Stimulated activated CD8-positive, alpha-beta memory T cell treated with anti-CD3 and anti-CD28 coated beads, Interleukin-2, amount 100 ng/mL, for 1 hour (primary cell): ENCODE measurements at places on chromosomes 12 and 14.

- DNase-seq: no peak
Measured at GRCh38 chr14:61420326-61420725, 98.9 kb downstream of the PRKCH start.

- DNase-seq: no peak
Measured at GRCh38 chr14:71319666-71320065, 412.4 kb downstream of the PCNX1 start.

DNA sequence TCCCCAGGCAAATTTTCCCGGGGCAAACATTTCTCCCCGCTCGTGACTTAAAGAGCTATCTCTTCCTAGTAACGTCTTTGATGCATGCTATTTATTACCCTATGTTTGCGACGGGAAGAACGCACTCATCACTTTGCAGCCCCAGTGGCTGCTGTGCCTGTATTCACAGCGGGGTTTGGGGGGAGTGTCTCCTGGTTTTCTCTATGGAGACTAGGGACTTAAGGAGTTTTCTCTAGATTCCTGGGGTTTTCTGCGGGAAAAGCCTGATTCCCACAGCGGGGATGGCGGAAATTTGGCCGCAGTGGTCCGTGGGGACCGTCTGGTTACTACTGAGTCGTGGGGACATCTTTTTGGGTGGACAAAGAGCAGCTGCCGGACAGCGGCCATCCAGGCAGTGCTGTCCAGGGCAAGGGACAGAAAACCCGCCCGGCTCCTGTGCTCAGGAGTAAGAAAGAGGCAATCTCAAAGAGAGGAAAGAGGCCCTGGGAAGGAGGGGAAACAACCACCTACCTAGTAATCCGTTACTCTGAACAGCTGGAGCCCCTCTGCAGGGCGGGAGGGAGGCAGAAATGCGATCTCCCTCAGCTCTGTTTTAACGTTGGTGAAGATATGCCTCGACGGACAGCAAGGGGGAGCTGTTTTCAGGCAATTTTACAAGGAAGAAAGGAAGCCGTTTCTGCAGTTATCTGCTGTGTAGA, 771 bp upstream of the AVPR1A start:
- DNase-seq: no peak

GRCh38 chr12:116924558-116925453, 14.1 kb downstream of the FBXW8 start:
- DNase-seq: no peak

DNA sequence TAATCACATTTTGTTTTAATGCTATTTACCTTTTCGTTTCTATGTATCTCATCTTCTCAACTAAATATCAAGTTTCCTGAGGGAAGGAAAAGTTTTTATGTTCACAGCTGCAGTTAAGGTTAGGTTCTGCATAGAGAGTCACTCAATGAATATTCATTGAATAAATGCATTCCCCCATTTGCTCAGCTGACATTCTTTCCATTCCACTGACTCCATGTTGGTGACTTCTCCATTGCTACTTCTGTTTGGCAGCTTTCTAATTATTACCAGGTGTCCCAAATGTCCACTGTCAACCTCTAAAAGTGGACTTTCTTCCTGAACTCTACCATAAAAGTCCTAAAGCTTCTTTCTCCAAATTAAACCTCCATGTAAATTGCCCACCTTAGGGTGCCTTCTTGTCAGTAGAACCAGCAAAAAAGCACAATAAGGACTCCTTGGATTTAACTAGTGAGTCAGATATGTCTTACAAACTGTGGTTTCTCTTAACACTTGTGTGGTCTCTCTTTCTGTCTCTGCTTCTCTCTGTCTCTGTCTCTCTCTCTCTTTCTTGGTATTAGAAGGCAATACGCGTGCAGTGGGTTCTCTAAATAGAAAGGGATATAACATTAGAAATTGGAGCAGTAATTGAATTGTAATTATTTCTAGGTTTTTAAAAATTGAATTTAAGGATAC, 85.9 kb downstream of the TMEM117 start:
- DNase-seq: no peak

- no peak for DNase-seq
Measured at GRCh38 chr12:3431686-3432085, 59.3 kb upstream of the PRMT8 start.

GRCh38 chr14:68965261-68965761, 13.8 kb downstream of the ACTN1 start:
- no peak for DNase-seq

DNA sequence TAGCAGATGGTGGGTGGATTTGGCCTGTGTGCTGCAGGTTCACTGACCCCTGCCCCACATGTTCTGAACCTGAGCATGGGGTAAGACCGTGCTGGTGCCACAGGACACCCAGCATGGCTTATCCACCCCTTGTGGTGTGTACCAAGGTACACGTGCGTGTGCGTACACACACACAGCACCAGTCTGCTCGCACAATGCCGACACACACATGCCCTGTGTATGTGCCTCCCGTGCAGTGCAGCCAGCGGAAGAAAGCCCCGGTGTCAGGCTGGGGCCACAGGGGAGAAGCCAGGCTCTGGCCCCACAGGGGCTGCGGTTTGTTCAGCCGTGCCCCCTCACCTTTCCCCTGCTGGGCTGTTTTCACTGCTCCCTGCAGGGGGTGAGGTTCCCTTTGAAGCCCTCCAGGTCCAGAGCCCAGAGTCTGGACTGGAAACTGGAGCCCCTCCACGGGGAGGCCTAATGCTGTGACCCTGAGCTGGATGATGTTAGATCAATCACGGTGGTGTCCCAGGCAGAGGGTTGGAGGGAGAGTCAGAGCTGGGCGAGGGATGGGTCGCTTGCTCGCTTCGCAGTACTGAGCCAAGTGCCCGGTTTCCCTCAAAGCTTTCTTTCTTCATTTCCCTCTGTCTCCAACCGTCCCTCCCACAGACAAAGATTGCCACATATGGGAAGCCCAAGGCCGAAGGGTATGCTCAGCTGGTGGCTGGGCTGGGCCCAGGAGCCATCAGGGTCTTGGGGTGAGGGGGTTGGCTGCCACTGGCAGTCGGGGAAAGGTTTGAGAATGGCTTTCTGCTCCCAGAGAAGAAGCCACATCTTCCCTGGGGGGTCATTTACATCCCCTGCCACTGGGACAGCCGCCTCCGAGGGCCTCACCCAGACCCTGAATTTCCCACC, 6.2 kb downstream of the DTX1 start:
- DNase-seq: no peak

DNA sequence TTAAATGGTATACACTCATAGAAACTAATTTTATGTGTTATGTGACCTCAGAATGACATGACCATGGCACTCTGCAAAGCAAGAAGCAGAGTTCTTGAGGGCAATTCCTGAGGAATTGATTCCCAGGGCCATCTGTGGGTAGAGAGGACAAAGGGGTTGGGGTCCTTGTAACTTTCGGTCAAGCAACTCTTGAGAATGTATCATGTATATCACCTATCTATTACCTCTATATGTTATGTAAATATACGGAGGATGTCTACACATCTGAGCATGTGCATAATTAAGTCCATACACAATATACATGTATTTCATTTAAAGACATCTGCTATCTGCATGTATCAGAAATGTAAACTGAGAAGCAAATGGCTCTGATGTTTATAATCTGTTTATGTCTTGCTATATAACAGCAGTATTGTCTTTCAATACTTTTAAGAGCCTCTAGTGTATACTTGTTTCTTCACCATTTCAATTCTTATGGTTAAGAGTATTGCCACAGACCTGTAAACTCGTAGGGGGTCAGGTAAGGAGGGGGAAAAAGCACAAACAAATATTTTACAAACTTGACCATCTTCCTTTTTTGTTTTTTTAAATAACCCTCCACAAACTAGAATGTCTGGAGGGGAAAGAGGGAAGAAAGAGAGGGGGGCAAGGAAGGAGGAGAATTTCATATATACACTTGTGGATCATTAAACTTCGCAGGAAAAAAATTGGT, 4.5 kb downstream of the FOXA1 start:
- DNase-seq: no peak

- DNase-seq: no peak
Measured at GRCh38 chr12:14993537-14994266, 20.9 kb downstream of the PDE6H start.

DNA sequence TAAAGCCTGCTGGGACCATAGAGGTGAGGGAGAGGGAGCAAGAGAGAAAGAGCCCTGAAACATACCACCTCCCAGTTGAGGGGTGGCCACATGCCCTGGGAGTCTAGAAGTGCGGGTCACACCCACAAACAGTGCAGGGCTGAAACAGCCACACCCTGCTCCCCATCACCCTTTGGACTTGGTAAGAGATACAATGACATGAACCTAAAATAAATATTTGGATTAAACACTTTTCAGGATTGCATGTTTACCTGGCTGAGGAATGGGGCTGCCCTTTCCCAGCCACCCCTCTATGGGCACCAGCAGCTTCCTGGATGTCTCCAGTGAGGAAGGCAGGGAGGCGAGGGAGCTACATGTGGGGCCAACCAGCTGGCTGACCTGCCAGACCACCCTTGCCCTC, 39.0 kb upstream of the TC2N start:
- DNase-seq: no peak

DNA sequence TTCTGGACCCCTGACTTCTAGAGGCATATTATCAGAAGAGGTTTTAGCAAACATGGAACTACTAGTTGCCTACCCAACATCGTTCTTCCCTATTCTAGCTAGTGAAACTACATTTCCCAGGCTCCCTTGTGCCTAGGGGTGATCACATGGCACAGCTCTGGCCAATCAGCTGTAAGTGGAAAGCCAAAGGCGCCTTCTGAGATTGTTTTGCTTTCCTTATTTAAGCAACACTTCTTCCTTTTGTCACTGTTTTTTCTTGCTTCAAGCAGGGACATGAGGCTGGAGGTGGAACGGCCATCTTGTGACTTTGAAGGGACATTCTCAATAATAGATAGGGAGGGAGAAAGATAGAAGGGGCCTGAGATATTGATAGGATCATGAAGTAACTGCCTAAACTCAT, 136.7 kb downstream of the ZNF664 start:
- no peak for DNase-seq

GRCh38 chr12:77979597-77980250, 149.0 kb downstream of the NAV3 start:
- no peak for DNase-seq

DNA sequence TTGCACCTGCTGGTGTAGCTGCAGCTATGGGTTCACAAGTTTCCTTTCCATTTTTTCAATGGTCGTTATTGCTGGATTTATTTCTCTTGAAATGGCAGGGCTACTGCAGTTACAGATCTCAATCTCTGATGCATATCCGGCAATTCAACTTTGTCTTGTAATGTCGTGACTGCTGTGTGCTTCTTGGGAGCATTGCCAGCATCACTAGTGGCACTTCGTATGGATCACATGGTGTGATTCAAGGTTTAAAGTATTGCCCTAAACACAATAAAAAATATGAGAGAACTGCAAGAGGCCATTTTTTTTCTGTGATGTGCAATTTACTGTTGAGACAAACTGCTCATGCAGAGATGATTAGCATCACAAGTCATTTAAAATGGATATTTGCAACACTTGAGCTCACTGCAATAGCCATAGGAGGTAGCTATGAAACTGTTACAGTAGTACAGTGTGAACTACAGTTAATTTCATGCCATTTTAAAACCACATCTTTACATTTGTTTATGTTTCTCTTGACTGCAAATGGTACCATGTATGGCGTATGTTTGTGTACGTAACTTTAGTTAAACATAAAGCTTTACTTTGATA, 217.4 kb upstream of the PDE3A start:
- no peak for DNase-seq

DNA sequence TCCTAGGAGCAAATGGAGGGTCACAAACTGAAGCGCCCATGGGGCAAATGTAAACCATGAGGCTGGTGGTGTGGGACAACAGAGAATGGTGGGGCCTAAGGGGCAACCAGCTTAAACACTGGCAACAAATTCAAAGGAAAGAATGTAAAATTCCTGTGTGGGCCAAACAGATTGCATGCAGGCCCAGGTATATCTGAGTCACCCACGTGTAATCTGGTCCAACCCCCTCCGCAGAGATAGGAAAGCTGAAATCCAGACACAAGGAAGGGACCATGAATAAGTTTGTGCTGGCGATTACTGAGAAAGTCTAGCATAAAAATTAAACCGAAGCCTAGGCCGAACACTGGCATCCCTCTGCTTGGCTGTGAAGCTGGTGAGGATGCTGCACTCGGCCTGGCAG, 71.6 kb downstream of the ITPK1 start:
- DNase-seq: no peak

DNA sequence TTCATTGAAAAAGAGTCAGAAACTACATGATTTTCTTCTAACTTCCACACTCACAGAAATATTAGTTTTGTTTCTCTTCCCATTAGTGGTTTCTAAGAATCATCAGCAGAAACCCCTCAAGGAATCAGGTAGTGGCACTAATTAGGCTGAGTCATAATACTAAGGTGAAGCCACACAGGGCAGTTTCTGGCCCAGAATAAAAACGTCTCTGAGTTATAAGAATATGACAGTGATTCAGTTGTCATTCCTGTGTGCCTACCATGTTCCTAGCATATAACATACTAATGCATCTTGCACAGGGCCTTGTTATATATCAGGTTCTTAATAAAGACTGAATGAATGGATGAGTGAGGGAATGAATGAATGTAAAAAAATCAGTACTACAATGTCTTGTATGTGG, 206.0 kb upstream of the PLEKHG7 start:
- DNase-seq: no peak

GRCh38 chr14:89401241-89401640, 15.8 kb downstream of the FOXN3 start:
- no peak for DNase-seq

- DNase-seq: no peak
Measured at GRCh38 chr14:41899416-41899815, 292.7 kb downstream of the LRFN5 start.

DNA sequence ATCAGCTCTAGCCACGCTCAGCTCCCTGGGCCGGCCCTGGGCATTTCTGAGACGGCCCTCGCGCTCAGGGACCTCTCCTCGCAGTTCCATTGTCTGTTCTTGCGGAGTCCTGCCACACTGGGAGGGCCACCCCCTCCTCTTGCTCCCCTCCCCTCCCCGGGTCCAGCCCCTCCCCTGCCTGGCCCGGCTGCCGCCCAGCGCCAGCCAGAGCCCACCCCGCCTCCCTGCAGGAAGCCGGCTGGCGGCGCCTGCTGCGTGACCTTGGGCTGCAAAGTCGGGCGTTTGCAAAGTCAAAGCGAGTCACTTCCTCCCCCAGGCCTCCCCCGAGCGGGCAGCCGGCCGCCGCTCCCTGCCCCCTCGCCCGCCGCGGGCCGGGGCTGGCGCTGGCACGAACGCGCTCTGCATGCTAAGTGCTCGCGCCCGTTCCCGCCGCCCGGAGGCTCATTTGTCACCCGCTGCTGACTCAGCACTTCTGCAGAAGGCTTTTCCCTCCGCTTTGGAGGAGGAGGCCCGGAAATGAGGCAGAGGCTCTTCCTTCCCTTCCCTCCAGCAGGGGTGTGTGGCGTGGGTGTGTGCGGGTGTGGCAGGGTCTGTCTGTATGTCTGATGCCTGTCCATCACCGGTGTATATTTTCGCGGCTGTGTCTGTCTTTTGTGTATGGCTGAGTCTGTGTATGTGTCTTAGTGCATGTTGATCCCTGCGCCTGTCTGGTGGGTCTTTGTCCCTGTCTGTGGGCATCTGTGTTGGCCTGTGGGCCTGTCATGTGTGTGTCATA, 72.0 kb downstream of the IRF2BPL start:
- DNase-seq: peak; percentile 65

DNA sequence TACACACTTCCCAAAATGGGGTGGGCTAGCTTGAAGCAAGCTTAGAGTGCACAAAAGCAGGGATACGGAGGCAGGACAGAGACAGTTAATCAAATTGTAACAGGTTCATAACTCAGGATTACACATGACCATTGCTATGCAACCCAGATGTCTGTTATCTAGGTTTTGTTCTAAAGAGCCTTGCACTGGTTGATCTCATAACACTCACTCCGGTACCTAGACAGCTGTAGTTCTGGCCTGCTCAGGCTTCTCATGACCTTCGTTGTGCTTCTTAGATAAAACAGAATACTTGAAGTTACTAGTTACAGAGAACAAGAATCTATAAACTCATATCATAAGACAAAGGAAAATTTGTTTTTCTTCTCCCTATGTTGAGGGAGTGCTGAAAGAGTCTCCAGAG, 983.4 kb downstream of the TMEM121 start:
- DNase-seq: no peak
